Astrocyte (in vitro differentiated cells and primary cell): ENCODE measurements at places on chromosomes 16 and 17. TPM values are rescaled to one million over a fixed set of nuclear protein-coding genes. Genes with fewer than 3 reads are reported as not detected.

Gene MYH8
- total RNA-seq = 0.10 TPM in 1 of 2 replicates, not detected in the other

Gene VTN
- 1.4 and 2.7 TPM in 2 replicates for total RNA-seq

Gene COPZ2
- 25.1 and 38.3 TPM in 2 replicates for total RNA-seq

Gene ZSCAN10
- total RNA-seq = 0.22 and 0.25 TPM in 2 replicates

Gene CPHXL2
- total RNA-seq = not detected in 2 replicates

Gene SPATA32
- total RNA-seq = not detected in 2 replicates

Gene PRSS27
- 2.3 and 3.0 TPM in 2 replicates for total RNA-seq

Gene ADCY9
- total RNA-seq = 11.4 TPM in 2 replicates

Gene NGFR
- total RNA-seq = 0.64 and 1.0 TPM in 2 replicates

Gene USP22
- 243 and 266 TPM in 2 replicates for total RNA-seq

Gene MYH1
- not detected in 2 replicates for total RNA-seq

Gene SRRM2
- total RNA-seq = 387 and 409 TPM in 2 replicates

Gene NACA2
- total RNA-seq = not detected in 2 replicates

Gene SLC22A31
- 0.58 and 1.3 TPM in 2 replicates for total RNA-seq

Gene QPRT
- total RNA-seq = 85.9 and 98.1 TPM in 2 replicates

Gene PRSS33
- total RNA-seq = not detected in 2 replicates

Gene FADS6
- total RNA-seq = not detected in 2 replicates

Gene TBC1D3
- total RNA-seq = not detected in 2 replicates

Gene ACAP1
- 14.4 and 16.0 TPM in 2 replicates for total RNA-seq

Gene GPR179
- 0.07 and 0.10 TPM in 2 replicates for total RNA-seq

Gene KRTAP17-1
- not detected in 2 replicates for total RNA-seq

Gene MARVELD3
- 0.89 and 1.4 TPM in 2 replicates for total RNA-seq

Gene UTS2R
- not detected in 2 replicates for total RNA-seq

Gene SERPINF2
- total RNA-seq = 0.11 and 0.29 TPM in 2 replicates

Gene NPIPB8
- total RNA-seq = not detected in 2 replicates

Gene KRT31
- total RNA-seq = not detected in 2 replicates

Gene CMTM1
- 2.7 and 6.4 TPM in 2 replicates for total RNA-seq

Gene WNT9B
- total RNA-seq = 0.48 and 0.84 TPM in 2 replicates

Gene MMP25
- total RNA-seq = 0.89 and 1.3 TPM in 2 replicates

Gene ZPBP2
- not detected in 2 replicates for total RNA-seq

Gene ADAT1
- 37.4 and 37.9 TPM in 2 replicates for total RNA-seq

Gene ATAD5
- 2.2 and 2.6 TPM in 2 replicates for total RNA-seq

Gene CTRB2
- 0.43 TPM in 1 of 2 replicates, not detected in the other for total RNA-seq

Gene CXCL16
- total RNA-seq = 2.2 and 3.2 TPM in 2 replicates

Gene NHLRC4
- 0.50 and 0.73 TPM in 2 replicates for total RNA-seq

Gene ST3GAL2
- 108 and 130 TPM in 2 replicates for total RNA-seq

Gene KRT33B
- total RNA-seq = not detected in 2 replicates

Gene DUSP3
- 63.3 and 71.6 TPM in 2 replicates for total RNA-seq

Gene ULK2
- 10.8 and 12.1 TPM in 2 replicates for total RNA-seq

Gene ERCC4
- total RNA-seq = 13.9 and 15.6 TPM in 2 replicates

Gene CNTD1
- total RNA-seq = not detected in 2 replicates

Gene HSD11B2
- 0.14 TPM in 1 of 2 replicates, not detected in the other for total RNA-seq

Gene SLC16A6
- total RNA-seq = 0.34 and 0.62 TPM in 2 replicates

Gene RAMP2
- total RNA-seq = 6.1 and 6.8 TPM in 2 replicates

Gene SSTR5
- not detected in 2 replicates for total RNA-seq

Gene KRT32
- total RNA-seq = not detected in 2 replicates

Gene CIBAR2
- total RNA-seq = not detected in 2 replicates

Gene C16orf89
- total RNA-seq = not detected in 2 replicates

Gene TSNAXIP1
- 1.3 and 1.5 TPM in 2 replicates for total RNA-seq

Gene CDH16
- not detected in 2 replicates for total RNA-seq
